ENCODE measurements at places on chromosomes 3 and 15.

DNA sequence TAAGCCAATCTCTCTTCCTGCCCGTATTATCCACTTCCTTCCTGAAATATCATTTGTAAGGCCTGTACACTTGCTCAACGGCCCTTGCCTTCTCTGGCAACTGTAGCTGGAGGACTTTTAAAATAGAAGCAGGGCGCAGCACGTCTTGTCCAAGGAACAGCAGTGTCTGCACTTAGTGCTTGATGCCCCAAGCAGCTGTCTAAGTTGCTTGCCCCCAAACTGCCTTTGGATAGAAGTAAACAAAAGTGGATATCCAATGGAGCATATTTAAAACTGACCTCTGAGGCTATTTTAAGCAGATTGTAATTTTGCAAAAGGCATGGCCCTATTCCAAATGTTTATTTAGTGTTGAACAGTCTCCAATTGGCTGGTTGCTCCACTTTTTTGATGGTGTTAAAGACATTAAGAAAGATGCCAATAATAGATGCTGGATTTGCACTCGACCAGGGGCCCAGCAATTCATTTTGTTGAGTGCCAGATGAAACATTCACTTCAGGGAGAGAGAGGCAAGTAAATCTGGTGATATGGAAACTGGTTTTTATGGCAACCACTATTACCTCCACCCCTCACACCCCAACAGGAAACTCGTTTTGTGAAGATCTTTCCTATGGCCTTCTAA, 526.8 kb upstream of the TBL1XR1 start:
- no peak for DNase-seq

DNA sequence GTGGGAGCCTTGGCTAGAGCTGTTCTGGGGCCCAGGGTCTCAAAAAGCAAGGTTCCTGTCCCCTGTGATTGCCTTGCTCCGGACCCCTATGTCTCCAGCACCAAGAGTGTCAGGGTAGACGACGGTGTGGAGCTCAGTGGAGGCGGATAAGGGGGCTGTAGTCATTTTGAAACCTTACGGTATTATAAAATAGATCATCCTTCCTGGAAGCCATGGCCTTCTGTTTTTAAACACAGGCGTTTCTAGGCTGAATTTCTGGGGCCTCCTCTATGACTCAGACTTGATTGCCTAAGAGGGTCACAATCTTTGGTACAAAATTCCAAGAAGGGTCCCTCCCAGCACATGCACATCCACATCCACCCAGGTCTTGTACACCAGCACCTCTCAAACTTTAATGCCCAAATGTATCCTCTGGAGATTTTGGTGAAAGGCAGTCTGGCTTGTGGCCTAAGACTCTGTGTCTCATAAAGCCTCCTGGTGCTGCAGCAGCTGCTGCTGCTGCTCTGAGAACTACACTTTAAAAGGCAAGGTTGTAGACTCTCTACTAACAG, 70.5 kb upstream of the XCR1 start:
- peak; percentile 89 for DNase-seq

DNA sequence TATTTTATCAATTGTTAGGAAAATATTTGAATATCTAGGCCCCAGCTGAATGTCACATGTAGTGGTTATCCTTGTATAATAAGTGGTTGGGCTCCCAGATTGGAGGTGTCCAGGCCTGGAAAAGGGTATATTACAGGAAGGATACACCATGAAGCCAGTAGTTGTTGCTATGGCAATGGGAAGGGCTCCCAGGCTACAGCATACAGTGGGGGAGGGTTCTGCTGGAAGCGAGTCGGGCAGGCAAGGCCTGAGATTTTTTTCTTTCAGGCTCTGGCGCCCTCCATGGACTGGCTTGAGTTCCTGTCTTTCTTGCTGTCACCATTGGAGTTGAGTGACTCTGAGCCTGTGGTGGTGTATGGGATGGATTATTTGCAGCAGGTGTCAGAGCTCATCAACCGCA, 8.9 kb downstream of the ECE2 start:
- peak; percentile 56 for DNase-seq

DNA sequence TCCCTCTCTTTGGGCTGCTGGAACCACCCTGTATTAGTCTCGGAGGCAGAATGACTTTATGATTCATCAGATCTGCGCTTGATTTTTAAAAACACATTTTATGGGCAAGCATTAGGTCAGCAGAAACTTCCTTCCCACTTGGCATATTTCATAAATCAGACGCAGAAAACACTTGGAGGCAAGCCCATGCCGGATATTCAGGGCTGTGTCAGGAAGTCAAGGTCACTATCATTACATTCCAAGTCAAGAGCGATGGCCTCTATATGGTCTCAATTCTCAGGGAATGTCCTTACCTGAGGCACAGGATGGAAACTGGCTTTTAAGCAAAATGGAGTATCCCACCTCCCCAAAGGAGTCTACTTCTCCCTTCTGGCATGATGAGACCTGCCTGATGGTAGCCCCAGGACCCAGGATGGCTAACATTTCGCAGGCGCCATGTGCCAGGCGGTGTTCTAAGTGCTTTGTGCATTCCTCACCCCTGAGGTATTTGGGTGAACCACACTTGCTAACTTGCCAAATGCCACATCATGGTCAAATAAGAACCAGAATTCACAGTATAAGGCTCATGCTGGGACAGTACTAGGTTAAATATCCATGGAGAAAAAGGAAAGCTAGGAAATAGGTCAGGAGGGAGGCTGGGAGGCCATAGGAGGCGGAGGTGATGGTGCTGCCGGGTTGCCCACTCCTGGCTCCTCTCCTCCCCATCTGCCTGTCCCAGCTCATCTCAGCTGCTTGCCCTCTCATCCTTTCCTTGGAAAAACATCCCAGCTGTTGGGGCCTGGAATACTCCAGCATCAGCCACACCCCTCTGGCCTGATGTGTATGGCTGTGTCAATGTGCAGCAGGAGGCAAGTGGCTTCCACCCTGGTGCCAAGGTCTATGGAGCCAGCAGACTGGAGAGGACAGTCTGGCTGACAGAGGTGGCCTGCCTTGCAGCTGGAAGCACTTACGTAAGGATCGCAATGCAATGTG, 18.8 kb downstream of the BCL2L10 start:
- peak; percentile 89 for DNase-seq

DNA sequence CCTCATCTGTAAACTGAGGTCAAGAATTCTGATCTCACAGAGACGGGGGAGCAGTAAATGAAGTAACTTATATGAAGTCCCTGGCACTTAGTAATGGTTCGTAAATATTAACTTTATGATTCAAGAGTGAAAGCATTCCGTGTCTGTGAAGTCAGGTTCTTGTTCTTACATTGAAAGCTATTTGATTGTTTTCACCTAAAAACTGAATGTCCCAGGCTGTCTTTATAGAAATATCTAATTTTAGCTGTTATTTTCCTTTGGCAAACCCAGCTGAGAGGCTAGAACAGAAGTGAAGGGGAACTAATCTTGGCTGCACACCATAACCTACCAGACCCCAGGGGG, 84.5 kb downstream of the CHSY1 start:
- no peak for DNase-seq

GRCh38 chr3:3227640-3228039, 48.1 kb upstream of the CRBN start:
- no peak for DNase-seq

- DNase-seq: no peak
These were observed 915 bp upstream of the CALML4 start for GRCh38 chr15:68205954-68206539.

DNA sequence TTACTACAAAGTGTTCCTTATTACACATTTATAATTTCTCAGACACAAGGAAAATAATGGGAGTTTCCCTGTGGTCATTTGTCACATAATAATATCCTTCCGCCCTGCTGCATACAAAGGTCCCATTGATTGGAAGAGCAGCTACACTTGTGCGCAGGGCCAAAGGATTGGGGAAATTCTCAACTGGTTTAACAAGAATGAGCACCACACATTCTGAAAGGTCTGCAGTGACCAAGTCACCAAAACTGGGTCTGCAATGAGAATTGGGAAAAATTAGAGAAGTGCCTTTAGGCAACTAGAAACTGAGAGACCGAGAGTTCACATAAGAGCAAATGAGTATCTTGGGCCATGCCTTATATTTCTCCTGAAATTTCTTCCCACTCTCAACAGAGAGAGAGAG, 98.2 kb upstream of the NR2F2 start:
- DNase-seq: no peak

DNA sequence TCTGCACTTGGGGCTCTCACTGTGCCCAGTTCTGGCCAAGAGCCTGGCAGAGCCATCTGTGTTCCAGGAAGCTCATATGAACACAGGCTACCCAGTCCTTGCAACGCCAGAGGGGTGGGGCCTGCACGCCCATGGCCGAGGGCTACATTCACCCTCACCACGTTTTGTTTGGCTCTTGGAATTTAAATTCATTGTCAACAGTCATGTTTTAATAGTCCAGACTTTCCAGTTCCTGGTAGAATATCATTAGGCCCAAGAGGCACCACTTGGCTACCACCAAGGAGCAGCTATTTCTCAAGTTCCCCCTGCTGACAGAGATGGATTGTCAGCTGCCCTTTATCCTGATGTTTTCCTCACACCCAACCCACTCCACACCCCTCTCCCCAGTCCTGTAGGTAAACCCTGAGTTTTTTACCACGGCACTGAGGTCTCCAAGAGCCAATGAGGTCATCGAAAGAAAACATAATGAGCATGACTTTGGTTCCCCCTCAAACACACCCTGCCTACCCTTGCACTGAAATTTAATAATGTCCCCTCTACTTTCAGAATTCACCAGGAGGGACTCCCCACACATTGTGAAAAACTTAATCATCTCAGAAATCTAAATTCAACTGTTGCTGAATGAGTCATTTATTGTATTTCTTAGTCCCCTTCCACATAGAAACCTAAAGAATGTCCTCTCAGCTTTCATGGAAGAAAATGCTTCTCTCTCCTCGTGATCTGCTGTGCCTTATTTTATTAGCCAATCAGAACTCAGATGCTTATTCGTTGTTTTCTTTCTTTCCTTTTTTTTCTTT, 125.1 kb downstream of the SHQ1 start:
- DNase-seq: peak; percentile 49

GRCh38 chr3:63964681-63965485, 52.7 kb upstream of the SCAANT1 start:
- no peak for DNase-seq

GRCh38 chr3:63142681-63143080, 135.4 kb upstream of the SYNPR start:
- no peak for DNase-seq

- DNase-seq: no peak
These were observed 506 bp downstream of the RAD51 start for GRCh38 chr15:40695469-40695890.

DNA sequence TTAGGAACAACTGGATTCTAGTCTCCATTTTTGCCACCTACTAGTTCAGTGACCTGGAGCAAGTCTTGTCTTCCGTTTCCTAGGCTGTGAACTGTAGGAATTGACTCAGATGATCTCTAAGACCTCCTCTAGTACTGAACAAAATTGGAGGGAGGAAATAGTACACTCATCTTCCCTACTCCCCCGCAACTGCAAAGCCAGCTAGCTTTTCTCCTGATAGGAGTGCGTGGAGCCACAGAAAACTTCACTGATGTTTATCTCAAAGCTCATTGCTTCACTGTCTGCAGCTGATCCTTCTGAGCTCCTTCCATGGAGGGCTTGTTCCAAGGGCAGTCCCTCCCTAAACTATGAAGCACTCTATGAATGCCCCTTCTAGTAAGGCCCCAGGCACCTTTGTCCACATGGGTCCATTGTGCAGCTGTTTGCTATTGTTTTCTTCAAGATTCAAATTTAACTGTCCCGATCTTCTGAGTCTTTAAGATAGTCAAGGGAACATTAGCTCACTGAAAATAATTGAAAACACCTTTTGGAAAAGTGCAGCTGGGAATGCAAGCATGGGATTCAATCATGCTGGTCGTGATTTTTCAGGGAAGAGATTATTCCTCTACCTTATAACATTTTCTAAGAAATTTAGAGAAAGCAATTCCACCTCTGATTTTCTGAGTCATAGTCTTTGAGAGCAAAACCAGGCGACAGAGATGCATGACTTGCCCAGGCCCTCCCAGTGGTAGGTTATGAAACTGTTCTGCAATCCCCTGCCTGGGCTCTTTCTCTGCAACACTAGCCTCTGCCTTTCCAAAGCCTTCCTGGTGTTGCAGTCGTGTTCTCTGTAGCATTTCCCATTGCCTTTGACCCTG, 24.3 kb downstream of the FILIP1L start:
- DNase-seq: peak; percentile 33

DNA sequence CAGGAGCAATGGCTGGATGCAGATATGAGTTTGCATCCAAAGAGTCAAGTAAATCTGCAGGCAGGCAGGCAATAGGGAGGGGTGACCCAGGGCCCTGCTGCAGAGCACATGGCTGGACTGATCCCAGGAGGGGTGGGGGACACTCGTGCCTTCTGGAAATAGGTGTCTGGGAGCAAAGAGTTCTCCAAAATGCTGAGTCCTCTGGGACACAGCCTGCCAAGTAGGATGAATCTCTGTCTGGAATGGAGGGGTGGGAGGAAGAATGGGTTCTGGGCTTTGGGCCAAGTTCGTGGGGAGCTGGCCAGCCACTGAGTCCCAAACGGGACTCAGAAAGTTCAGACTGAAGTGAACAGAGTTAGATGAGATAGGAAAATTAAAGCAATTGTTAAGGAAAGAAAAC, 214.5 kb downstream of the MTHFS start:
- peak; percentile 63 for DNase-seq

- no peak for DNase-seq
These were observed 9.6 kb downstream of the VGLL4 start for GRCh38 chr3:11634081-11634635.

GRCh38 chr15:60235951-60236710, 161.7 kb downstream of the ANXA2 start:
- DNase-seq: no peak

DNA sequence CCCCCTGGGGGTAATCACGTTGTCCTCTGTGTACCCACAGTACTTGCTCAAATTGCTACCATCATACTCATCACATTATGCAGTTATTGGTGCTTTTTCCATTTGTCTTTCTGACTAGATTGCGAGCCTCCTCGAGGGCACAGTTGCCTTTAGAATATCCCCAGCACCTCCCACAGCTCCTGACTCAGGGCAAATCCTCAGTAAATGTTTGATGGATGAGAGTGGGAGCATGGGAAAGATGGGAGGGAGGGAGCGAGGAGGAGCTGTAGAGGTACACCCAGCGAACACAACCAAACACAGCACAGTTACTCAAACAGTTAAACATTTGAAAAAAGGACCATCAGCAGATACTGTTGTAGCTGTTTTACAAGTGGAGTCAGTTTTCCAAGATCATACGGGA, 27.9 kb downstream of the SIDT1 start:
- DNase-seq: no peak

GRCh38 chr3:9248522-9249271, 749 bp downstream of the SRGAP3 start:
- DNase-seq: peak; percentile 5

DNA sequence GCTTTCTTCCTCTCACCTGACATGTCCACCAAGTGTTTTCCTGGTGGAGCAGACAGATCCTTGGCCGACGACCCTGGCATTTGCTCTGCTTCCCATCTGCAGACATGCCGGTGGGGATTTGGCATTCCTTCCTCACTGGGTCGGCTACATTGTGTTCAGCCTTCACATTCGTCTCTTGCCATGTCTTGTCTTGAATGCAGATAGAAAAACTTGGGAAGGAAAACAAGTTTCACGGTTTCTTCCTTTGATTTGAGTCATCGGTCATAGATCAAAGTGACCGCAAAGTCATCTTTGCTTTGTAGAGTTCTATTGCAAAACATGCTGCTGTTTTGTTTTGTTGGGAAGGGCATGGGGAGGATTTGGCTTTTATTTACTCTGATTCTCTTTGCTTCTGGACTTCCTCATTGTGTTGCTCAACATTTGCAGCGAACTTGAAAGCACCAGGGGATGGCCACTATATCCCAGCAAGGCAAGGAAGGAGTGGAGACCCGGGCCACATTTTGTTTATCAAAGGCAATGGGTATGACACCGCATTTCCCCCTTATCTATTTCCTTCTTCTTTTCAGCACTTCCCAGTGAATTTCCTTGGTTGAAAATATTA, 321.3 kb downstream of the CACNA2D3 start:
- DNase-seq: no peak

All from stromal cell of bone marrow (primary cell).